SK-MEL-5 (cell line): ENCODE measurements at places on chromosomes 6 and 20.

DNA sequence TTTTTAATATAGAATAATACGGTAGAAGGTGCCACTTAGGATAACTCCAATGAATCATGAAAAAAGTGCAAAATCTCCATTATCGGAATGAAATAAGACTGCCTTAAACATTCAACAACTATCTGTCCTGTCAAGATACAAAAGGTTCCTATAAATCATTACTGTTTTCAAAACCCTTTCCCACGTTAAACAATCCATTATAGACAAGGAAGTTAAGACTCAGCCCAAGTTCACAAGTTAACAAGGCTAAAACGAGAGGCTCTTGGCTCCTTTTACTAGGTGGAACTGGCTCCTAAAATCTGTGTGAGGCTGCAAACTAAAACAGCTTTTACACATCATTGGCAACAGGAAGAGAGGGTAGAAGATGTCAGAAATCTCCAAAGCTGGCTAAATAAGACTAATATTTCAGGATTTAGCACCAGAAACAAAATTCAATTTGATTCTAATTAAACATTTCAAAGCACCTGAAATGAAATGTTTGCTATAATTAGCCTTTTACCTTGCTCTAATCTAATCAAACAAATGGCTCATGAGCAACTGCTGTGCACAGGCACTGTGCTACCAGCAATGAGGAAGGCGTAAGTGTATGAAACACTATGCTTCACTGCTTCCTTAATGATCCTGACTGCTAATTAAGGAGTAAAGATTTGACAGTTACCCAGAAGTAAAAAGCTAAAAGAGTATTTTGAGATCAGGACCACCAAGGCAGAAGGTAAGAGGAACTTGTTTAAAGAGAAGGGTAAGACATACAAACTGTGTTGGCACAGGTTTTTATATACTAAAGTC is 109.7 kb downstream of the DST start:
- no peak for DNase-seq

DNA sequence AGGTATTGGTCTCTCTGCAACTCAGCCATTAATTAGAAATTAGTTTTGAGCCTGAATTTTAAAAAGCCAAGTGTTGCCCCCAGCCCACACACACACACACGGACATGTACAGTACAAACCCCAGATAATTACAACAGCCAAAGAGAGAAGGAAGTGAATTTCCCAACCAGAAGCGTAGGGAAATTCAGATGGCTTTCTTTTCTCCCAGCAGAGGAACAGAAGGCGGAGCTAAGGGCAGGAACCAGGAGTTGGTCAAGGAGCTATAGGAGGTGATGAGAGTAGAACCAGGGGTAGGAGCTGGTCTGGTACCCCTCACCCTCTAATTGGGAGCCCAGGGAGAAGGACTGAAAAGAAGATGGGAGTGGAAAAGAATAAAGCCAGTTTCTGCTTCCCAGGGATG is 3.9 kb upstream of the ZBTB9 start:
- DNase-seq = no peak

DNA sequence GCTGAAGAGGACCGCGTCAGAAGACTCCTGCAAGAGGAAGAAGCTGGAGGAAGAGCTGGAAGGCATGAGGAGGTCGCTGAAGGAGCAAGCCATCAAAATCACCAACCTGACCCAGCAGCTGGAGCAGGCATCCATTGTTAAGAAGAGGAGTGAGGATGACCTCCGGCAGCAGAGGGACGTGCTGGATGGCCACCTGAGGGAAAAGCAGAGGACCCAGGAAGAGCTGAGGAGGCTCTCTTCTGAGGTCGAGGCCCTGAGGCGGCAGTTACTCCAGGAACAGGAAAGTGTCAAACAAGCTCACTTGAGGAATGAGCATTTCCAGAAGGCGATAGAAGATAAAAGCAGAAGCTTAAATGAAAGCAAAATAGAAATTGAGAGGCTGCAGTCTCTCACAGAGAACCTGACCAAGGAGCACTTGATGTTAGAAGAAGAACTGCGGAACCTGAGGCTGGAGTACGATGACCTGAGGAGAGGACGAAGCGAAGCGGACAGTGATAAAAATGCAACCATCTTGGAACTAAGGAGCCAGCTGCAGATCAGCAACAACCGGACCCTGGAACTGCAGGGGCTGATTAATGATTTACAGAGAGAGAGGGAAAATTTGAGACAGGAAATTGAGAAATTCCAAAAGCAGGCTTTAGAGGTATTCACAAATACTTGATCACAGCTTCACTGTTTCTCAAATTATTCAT is 8.9 kb upstream of the SNRNP48 start:
- no peak for DNase-seq

DNA sequence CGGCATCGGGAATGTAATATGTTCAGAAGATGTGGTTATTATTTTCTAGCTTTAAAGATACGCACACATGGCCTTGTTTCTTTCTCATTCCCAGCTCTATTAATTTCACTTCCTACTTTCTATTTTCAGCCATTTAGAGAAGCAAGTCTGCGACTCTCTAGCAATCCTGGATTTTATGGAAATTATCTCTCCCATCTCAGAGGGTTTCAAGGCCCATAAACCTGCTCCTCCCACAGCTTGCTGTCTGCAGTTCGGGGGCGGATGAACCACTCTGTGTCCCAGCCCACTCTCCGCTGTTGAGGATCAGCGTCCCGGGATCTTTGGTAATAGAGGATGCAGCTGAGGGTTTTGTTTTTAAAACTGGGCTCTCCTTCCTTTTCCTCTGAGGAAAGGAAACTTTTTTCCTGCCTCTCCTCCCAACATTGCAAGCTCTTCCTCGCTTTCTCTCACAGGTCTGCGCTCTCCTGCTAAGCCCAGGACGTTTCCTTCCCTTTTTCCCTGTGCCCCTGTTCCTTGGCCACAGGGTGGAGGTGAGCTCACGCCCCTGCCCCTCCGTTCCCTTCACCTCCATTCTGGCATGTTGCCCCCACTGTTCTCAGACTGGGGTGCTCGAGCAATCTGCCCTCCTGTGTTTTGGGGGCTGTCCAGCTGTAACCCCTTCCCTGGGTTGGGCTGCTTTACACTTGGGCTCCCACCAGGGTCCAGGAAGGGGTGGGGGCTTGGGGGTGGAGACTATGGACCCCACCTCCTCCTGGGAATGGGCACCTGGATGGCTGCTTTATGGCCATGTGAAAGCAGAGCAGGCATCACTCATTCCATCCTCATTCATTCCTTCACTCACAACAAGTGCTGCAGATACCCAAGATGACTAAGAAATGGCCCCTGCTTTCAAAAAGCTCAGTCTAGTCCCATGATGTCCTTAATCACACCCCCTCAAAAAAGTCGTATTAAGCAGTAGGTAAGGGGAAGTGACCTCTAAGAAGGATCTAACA is 54.9 kb downstream of the ZBTB9 start:
- DNase-seq = no peak

DNA sequence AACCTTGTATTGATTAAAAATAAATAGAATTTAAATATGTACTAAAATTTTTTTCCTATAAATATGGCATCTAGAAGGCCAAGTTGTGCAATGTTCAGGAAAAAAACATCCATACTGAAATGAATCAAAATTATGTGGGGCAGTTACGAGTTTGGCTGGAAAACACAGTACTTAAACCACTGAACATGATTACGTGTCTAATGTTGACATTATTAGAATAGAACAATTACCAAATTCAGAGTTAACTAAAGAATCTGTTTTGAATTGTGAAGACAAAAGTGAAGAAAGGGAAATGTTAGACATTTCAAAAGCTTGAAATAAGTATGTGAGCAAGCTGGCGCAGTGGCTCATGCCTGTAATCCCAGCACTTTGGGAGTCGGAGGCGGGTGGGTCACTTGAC is 57.2 kb downstream of the KLHL31 start:
- DNase-seq = no peak

DNA sequence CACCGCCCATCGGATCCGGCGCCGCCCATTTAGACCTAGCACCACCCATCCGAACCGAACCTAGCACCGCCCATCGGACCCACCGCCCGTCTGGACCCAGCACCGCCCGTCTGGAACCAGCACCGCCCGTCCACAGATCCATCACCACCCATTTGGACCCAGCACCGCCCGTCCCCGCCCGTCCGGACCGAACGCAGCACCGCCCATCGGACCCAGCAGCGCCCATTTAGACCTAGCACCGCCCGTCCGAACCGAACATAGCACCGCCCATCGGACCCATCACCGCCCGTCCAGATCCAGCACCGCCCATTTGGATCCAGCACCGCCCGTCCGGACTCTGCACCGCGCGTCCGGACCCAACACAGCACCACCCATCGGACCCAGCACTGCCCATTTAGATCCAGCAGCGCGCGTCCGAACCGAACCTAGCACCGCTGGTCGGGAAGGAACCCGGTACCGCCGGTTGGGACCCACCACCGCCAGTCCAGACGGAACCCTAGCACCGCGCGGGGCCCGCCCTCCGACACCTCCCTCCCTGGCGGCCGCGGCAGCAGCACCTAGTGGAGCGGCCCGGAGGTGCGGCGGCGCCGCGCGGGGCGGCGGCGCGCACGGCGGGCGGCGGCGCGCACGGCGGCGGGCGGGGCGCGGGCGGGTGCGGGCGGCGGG is 348 bp upstream of the AFDN start:
- peak; percentile 49 for DNase-seq

GRCh38 chr20:45913116-45913515 is 1.2 kb upstream of the PLTP start:
- DNase-seq = no peak

DNA sequence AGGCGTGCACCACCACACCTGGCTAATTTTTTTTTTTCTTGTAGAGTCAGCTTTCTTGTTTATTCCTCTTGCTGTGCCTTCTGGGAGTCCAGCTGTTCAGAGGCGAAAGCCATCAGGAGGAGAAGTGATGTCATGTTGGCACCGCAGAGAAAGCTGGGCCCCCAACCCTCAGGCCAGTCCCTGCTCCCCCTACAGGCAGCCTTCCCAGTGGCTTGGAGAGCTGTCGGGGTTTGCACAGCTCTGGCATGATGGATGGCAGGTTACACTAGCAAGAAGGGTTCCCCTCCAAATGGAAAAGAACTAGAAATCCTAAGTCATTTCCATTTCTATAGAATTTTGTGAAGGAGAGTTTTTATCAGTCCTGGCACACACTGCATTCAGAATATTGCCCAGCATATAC is 72.6 kb downstream of the C6orf52 start:
- DNase-seq = no peak

- no peak for DNase-seq
Observed at GRCh38 chr20:49602345-49603208, 34.6 kb upstream of the PTGIS start.

GRCh38 chr20:15609921-15610320 is 963.3 kb downstream of the KIF16B start:
- DNase-seq = no peak

DNA sequence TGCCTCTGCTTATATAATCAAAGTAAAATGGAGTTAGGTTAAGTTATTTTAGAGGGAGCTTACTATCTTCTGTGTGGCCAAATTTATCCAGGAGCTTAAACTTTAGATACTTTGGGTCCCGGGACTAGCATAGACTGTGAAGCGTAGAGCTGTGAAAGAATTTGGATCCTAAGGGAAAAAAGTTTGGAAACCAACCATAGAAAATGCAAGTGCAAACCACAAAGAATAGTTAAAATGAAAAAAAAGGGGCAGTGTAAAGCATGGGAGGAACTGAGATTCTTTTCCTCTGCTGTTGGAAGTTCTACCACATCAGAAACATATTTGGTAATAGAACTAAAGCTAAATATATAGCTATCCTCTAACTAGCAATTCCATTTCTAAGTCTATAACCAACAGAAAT is 232.2 kb upstream of the FLRT3 start:
- no peak for DNase-seq

DNA sequence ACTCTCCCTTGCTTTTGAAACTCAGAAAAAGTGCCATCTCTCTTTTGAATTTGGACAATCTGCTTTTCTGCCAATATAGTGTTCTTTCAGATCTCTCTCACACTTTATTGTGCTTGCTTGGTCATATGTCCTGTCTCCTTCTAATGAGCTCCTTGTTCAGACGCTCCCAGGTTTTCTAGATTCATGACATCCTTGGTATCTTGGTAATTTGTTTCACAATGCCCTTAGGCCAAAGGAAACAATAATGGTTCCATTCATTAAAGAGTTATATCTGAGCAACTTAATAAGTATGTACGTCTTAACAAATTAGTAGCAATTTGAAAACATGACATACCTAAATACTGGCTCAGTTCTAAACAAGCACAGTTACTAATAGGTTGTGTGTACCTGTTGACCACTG is 293.4 kb upstream of the SPTLC3 start:
- DNase-seq = peak; percentile 97

DNA sequence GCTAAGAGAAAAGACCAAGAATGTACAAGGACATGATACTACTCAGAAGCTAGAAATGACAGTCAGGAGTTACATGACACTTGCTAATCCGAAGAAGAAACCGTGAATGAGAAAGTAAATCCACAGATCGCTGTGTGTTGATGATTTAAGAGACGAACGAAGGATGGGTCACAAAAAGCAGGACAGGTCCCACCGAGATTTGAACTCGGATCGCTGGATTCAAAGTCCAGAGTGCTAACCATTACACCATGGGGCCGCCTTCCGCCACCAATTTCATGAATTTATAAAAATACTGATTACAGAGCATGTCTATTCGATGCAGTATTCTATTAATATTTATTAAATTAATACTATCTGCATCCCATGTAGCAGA is 54.0 kb upstream of the BTN3A2 start:
- DNase-seq = peak; percentile 84

GRCh38 chr20:14799545-14800216 is 462.3 kb upstream of the FLRT3 start:
- no peak for DNase-seq
